NCI-H1930 (cell line): ENCODE measurements at places on chromosomes 2 and 18.

GRCh38 chr2:49832555-49832954 is 678.2 kb upstream of the FSHR start:
- DNase-seq, result no peak

DNA sequence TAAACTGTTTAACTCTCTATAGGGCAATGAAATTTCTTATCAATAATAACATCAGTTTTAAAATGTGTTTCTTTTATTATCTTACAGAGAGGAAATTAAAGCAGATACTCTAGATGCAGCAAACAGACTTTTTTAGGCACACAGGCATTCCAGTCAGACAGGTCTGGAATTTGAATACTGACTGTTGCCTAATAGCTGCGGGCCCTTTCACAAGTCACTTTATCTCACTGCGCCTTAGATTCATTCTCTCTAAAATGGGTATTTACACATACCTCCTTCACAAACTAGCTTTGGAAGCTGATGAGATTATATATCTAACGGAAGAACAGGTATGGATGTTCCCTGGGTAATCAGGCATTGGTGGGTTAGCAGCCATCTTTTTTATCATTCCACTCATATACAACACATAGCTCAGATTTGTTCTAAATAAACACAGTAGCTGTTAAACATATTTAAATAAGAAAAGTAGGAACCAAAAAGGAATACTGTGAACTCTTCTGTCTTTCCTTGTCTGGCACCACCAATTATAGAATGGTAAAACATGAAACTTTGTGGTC is 104.2 kb downstream of the LRP2 start:
- no peak for DNase-seq

- DNase-seq, result no peak
These were observed 239.1 kb downstream of the AGPS start for GRCh38 chr2:177631680-177632079.

DNA sequence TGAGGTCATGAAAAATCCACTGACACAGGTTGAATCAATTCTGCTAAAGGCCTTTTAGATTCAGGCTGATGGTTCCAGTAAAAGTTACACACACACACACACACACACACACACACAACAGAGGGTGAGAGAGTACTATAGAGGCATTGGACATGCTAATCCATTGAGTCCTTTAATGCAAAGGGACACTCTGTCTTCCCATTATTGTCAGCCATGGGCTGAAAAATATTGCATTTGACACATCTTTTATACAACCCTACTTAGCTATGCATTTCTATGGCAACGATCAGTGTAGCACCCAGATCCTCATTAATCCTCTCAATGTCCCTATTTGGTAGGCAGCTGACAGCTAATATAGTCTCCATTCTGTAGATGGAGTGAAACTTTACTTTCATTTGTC is 440.8 kb upstream of the RGPD4 start:
- no peak for DNase-seq

- no peak for DNase-seq
These were observed 1355.1 kb upstream of the ZEB2 start for GRCh38 chr2:145875016-145875415.

DNA sequence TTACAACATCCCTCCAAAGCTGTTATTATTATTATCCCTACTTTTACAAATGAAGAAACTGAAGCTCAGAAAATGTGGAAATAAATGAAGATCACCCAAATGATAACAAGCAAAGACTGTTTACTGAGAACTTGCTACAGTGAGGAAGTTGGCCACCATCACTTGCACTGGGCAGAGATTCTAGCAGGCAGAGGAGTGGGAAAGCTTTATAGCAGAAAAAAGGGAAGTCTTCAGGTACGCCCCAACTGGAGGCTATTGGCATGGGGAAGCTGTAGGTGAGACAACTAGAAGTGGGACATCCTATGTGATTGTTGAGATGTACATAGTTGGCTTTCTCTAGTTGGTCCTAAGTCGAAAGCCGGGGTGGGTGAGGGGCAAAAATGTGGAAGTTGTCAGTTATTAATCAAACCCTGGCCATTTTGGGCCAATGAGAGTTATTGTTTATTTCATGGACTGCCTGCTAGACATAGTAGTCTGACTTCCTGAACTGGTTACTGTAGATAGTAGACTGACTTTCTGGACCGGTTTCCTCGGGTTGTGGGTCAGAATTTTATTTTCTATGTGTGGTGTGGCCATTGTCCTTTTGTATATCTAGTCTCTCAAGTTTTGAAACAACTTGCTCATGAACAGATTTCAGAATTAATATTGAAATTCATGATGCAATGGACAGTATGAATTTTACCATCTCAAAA is 40.2 kb upstream of the STAT4 start:
- DNase-seq, result no peak

DNA sequence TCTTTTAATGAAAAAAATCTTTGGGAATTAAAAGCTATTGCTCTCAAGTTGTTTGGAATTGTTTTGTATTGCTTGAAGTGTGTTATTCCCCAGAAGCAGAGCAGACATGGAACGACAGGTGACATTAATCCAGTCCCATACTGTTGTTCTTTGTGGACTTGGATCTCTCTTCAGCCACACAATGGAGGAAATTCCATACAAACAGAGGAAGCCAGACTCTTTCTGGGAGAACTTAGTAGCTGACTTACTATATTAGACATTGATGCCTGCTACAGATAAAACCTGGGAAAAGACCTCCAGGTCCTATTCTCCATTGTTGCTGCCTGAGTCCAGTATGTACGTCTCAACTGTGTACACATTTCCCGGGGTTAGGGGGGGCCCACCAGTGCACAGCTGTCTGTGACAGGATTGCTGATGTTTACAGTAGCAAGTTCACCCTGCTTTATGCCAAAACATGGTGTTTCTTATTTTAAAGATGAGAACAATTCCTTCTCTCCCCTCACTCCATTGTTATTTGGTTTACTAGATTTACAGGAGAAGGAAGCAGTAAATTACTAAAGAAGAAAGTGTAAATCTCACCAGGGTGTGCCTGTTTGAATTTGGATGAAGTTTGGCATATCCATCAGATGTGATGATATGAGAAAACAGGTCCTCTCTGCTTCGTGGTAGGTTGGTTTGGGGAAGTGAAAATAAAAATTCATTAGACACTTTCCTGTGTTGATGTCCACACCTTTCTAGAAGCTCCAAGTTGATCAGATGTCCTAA is 142.4 kb upstream of the RBBP8 start:
- no peak for DNase-seq

- no peak for DNase-seq
These were observed 35.3 kb downstream of the MYCN start for GRCh38 chr2:15975676-15976075.

GRCh38 chr2:232042911-232043574 is 81.5 kb downstream of the DIS3L2 start:
- no peak for DNase-seq

GRCh38 chr2:10383960-10384734 is 64.0 kb downstream of the ODC1 start:
- DNase-seq, result no peak

- DNase-seq, result no peak
These were observed 85.6 kb downstream of the MOGAT1 start for GRCh38 chr2:222756951-222757650.

GRCh38 chr2:106129150-106129549 is 65.0 kb downstream of the UXS1 start:
- no peak for DNase-seq

DNA sequence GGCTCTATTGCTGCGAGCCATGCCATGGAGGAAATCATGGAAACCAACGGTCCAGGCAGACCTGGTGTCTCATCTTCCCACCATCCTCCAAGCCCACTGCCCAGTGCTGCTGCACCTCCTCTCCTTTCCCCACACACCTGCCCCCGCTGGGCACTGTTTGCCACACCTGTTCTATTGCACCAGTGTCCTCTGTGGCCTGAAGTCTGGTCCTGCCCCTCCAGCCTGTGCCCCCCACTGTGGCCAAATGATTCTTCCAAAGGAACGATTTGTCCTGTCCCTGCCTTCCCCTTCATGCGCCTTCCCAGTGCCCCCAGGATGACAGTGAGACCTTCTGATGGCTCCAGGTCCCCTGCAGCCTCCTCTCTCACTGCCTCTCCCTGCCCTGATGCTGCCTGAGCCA is 101.9 kb upstream of the TWIST2 start:
- no peak for DNase-seq

DNA sequence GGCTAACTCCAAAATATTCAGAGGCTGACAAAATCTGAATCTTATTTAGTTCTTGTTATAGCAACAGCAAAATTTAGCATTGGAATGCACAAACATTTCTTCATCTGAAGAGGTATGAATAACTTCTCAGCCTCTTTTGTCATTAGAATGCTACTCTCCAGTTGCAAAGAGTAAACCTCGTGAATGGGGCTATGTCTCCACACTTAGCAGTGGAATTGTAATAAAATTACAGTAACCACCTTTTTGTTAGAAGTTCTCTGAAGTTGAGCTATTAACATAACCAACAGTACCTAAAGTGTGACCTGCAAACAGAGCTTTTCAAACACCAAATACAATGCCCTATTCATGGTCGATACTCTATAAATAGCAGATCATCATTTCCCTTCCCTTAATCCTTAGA is 50.2 kb upstream of the GALNT3 start:
- no peak for DNase-seq

GRCh38 chr2:97950329-97951154 is 45.2 kb downstream of the TMEM131 start:
- no peak for DNase-seq

- no peak for DNase-seq
These were observed 159.5 kb downstream of the SETBP1 start for GRCh38 chr18:44840058-44840790.

DNA sequence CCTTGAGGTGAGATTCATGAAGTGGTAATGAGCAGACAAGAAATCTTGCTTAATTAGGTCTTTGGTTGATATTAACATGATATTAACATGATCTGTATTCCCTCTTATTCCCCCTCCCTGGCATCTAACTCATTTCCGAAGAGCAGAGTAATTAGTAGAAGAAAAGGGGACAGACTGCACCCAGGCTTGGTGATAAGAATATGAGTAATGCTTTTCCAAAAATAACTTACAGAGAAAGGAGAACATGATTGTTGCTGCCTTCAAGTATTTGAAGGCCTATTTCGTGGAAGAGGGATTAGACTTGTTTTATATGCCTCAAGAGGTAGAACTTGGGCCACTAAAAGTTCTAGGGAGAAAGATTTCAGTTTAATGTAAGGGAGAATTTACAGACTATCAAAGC is 130.6 kb upstream of the ATP5MC3 start:
- no peak for DNase-seq

DNA sequence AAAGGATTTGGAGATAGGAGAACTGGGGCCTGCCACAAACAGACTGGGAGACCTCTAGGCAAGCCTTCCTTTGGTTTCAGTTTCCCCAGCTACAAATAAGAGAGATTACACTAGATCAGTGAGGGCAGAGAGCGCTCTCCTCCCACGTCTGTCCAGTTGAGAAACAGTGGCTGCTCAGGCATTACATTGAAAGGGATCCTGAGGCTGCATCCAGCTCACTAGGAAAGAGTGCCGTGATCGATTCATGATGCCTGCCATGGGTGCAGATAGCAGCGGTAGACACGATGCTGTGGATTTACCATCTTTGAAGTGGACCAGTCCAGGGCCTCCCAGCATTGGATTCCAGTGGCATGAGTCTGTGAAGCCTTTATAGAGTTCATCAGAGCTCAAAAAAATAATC is 62.6 kb downstream of the EN1 start:
- no peak for DNase-seq

- DNase-seq, result no peak
These were observed 244.9 kb downstream of the ETAA1 start for GRCh38 chr2:67642046-67642382.

GRCh38 chr2:227862741-227863588 is 8.5 kb upstream of the DAW1 start:
- DNase-seq, result no peak

GRCh38 chr2:208529796-208530195 is 123.2 kb downstream of the PTH2R start:
- no peak for DNase-seq

DNA sequence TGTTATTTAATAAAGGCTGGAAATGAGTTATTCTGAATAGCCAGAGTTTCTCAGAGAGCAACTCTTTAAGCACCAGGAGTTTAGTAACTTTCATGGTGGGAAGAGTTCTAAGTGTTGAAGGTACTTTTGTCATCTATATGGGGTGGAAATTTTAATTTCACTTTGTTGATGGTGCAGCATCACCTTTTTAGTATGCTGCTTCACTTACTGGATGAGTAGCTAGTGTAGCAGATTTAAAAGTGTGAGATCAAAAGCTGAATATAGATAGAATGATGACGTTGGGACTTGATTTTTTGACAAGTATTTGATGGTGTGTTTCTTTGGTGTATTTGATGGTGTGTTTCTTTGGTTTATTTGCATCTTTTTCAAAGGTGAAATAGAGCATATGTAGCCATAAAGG is 47.3 kb downstream of the MAP4K4 start:
- no peak for DNase-seq

DNA sequence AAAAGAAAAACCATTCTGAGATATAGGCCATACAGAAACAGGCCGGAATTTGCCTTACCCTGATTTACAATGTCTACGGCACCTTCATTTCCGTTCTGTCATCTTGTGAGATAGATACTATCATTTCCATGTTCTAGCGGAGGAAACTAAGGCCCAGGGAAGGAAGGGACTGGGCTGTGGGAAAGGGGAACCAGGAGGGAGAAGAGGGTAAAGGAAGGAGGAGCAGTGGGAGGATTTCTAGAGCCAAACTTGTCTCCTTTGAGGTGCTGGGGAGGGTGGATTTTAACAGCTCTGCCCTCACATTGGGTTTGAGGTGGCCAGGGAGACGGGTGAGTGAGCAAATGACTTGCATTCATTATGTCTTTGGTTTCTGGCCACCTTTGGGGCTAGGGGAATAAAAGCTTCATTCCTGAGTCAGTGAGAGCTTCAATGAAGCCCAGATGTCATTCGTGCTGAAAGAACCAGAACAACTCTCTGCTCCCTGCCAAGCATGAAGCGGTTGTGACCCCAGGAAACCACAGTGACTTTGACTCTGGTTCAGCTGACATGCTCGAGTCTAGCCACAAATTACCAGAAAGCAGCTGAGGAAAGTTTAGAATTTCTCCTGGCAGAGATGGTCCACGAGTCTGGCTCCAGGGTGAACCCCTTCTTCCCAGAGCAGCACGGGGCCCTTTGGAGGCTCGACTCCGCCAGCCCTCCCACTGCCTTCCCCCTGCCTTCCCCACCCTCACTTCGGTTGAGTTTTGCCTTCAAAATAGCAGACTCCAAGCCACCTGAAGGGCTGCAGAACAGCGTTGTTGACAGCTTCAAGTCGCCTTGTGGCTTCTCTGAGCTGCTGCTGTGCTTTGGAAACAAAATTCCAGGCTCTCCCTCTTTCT is 3.8 kb downstream of the ACTG2 start:
- no peak for DNase-seq

DNA sequence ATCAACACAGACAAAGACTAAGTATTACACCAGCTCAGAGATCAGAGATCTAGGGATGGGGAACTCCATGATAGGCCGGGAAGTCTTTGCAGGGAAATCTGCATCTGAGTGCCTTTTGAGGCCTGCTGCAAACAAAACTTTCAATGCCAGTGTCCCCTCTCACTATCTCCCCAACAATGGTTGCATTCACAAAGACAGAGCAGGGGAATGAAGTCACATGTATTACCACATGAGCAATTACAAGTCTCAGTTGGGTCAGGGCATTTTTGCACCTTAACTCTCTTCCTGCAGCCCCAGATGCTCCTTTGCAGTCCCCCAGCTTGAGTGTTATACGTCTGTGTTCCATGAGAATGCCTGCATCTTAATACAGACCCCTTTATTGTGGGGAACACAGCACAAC is 1.8 kb upstream of the RNF144A start:
- no peak for DNase-seq
